ENCODE measurements at places on chromosomes 11 and 22.

- no peak for DNase-seq
These were observed 31.6 kb downstream of the OR10A6 start for GRCh38 chr11:7899418-7899817.

- no peak for DNase-seq
These were observed 3.5 kb downstream of the OSM start for GRCh38 chr22:30262917-30263741.

GRCh38 chr22:22710719-22711531 lies 66.5 kb downstream of the GGTLC2 start:
- DNase-seq: no peak

DNA sequence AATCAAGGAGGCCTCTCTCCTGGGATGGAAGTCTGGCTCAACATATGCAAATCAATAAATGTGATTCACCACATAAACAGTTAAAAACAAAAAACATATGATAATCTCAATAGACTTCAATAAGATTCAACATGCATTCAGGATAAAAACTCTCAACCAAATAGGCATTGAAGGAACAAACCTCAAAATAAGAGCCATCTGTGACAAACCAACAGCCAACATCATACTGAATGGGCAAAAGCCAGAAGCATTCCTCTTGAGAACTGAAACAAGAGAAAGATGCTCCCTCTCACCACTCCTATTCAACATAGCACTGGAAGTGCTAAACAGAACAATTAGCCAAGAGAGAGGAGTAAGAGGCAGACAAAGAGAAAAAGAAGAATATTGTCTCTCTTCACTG lies 54.0 kb upstream of the SEZ6L start:
- DNase-seq: no peak

DNA sequence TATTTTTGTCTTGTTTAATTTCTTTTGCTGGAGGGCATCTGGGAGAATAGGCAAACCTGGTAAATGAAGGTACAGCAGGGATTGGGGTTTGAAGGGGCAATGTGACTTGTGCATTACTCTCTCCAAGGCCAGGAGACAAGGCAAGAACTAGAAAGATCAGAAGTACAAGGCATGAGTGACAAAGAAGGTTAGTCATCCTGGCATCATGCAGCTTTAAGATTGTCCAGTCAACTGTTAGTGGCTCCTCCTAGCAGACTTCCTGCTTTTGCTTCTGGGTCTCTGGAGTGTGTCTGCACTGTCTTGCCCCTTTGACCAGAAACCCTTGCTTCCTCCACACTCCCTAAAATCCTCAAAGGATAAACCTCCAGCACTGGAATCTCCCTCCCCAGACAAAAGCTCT lies 27.2 kb upstream of the GLYATL1 start:
- DNase-seq: no peak

- no peak for DNase-seq
These were observed 147.0 kb upstream of the API5 start for GRCh38 chr11:43164831-43165230.

DNA sequence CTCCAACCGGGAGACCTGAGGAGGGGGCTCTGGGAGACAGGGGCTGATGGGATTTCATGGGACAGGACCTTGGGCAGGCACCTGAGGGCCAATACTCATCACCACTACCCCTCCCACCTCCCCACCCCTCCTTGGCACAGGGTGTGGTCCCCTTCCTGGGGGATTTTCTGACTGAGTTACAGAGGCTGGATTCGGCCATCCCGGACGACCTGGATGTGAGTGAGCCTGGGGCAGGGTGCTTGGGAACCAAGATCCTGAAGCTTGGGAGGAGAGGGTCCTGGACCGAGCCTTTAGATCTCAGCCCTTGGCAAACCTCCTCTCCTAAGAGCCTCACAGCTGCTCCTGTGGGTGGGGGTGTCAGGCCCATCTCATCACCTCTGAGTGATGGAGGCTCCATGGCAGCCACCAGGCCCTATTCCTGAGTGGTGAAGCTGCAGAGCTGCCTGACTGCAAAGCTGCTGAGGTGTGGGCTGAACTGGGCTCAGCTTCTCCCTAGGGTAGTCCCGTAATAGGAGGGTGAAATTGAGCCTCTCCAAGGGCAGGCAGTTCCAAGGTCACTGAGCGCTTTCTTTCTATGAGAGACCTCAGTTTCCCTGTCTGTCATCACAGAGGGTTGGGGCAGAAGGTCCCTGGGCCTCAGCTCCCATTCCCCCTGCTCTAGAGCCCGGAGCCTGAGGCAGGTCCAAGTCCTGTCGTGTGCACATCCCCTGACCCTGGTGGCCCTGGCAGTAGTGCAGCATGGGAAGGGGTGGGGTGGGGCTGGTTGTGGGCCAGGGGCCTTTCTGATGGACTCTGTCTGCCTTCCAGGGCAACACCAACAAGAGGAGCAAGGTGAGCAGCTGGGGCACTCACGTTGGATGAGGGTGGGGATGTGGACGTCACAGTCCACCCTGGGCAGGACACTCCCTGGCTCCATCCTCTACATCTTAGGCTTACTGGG lies 6.5 kb downstream of the RGL4 start:
- no peak for DNase-seq

GRCh38 chr22:48596111-48596850 lies 1231.4 kb downstream of the BRD1 start:
- no peak for DNase-seq

- no peak for DNase-seq
These were observed 737 bp downstream of the RBM4 start for GRCh38 chr11:66639066-66639813.

DNA sequence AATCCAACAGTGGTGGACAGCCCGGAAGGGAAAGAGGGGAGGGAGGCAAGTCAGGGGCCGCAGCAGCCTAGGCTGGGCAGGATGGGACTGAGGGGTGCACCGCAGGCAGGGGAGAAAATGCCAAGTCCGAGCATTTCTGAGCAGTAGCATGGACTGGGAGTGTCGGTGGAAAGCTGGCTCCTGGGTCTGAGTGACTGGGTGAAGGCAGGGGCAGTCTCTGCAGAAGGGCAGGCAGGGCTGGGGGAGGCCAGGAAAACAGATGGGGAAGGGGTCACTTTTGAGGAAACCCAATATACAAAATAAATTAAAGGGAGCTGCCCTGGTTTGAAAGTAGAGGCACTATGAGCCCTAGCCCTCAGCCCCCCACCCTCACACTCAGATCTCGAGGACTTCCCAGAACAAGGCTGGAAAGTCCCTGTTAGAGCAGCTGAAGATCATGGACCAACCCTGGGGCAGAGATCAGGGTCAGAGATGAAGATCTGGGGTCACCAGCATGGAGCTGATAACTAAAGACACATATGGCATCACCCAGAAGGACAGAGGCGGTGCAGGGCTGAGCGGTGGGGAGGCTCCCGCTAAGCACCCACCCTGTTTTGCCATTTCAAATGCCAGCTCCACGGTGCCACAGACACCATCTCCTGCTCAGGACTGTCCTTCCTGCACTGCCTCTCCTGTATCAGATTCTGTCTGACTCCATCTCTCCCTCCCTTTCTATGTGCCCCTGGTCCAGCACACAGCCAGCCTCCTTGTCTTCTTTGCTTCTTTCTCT lies 32.4 kb upstream of the ETS1 start:
- no peak for DNase-seq

GRCh38 chr11:104432526-104432925 lies 268.6 kb upstream of the PDGFD start:
- DNase-seq: no peak

DNA sequence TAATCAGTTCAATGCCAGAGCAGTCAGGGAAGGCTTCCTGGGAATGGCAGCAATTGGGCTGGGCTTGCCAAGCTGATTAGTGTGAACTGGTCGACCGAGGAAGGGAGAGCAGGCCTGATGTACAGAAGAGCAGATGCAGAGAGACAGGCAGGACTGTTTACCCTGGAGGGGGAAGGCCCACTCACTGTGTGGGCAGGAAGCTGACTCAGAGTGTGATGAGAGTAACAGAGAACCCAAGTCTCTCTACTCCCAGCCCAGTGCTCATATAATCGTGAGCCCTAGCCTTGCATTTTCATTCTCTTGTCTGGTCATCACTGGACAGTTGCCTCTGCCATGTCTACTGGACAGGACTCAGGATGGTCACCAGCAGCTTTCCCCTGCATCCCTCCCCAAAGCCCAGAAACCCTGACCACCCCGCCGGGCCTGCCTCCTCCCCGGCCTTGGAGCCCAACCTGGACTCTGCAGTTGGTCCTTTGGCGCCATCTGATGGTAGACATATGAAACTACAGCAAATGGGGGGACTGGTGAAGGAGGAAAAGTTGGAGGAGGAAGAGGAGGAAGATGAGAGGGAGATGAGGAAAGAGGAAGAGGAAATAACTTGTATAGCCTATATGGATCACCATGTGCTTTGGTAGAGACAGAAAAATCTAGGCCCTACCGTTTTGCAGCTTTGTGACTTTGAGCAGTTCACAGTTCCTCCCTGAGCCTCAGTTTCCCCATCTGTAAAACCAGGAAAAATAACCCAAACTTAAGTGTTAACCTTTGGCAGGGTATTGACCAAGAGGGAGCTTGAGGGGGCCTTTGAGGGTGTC lies 43.4 kb upstream of the PRDM11 start:
- DNase-seq: peak; percentile 65

GRCh38 chr11:9533736-9534473 lies 39.6 kb upstream of the WEE1 start:
- no peak for DNase-seq

DNA sequence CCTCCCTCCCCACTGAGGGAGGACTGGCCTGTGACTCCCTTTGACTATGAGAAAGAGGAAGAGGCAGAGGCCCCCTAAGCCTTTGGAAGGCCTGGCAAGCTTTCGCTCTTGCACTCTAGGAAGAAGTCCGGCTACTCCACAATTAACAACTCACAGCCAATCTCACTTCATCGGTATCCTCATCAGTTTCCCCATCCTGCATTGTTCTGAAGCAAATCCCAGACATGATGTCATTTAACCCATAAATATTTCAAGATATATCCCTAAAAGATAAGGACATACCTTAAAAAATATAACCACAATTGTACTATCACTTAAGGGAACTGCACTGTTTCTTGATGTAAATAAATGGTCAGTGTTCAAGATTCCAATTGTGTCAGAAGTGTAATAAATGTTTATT lies 63.1 kb downstream of the CWC15 start:
- DNase-seq: no peak

- DNase-seq: no peak
These were observed 71.4 kb upstream of the LINC01488 start for GRCh38 chr11:69409812-69410645.

DNA sequence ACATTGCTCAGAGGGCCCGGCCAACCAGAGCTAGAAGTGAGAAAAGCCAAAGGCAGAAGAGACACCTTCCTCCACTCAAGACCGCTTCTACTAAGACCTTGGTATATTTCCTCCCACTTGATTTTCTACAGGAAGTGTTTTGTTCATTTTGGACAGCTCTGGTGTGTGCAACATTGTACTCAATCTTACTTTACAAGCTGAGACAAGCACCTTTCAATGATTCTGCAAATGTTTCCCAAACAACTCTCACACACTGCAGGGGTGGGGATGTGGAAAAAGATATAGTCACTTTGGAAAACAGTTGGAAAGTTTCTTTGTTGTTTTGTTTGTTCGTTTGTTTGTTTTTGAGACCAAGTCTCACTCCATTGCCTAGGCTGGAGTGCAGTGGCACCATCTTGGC lies 15.7 kb downstream of the MYO18B start:
- no peak for DNase-seq

- DNase-seq: no peak
These were observed 1.5 kb downstream of the ATG13 start for GRCh38 chr11:46618837-46619236.

GRCh38 chr11:45344028-45344427 lies 57.9 kb upstream of the SYT13 start:
- DNase-seq: no peak

DNA sequence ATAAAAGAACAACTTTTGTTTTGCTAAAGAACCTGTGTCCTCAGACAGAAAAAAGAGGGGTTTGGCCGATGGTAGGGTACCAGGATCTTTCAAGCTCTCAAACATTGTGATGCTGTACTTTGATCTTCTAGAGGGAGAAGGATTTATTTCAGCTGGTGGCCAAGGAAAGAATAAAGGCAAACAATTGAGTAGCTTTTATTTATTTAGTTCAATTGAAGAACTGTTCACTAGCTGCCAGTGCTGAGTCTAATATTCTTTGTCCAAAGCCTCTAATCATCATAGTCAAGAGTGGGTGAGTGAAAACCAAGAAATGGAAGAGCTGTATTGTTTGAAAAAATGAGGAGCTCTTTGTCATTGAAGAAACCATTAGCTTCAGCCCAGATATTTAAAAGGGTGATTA lies 138.4 kb downstream of the FAT3 start:
- DNase-seq: no peak
